ENCODE measurements at places on chromosomes 13 and 19.
A peak's percentile ranks its signal among the peaks of the same experiment; 100 is the strongest.

DNA sequence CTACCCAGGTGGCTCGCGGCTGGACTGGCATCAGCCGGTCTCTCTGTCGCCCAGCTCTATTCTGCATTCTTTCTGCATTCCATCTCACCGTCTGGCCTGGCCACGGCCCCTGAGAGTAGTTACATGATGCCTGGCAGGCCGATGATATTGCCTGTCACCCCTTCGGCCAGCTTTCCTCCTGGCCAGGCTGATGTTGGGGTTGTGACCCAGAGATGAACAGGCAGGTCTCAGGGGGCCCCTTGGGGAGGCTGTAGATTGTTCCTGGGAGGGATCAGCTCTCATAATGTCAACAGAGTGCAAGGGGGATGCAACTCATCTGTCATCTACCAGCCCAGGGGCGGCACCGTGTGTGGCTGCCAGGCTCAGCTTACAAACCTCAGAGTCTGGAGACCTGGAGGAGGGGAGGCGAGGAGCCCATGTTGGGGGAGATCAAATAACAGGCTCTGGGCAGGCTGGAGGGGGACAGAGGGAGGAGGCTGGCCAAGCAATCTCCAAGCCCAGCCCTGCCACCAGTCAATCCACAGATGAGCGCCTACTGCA, 13.6 kb upstream of the FBXO17 start:
- DNase-seq = peak; percentile 71

DNA sequence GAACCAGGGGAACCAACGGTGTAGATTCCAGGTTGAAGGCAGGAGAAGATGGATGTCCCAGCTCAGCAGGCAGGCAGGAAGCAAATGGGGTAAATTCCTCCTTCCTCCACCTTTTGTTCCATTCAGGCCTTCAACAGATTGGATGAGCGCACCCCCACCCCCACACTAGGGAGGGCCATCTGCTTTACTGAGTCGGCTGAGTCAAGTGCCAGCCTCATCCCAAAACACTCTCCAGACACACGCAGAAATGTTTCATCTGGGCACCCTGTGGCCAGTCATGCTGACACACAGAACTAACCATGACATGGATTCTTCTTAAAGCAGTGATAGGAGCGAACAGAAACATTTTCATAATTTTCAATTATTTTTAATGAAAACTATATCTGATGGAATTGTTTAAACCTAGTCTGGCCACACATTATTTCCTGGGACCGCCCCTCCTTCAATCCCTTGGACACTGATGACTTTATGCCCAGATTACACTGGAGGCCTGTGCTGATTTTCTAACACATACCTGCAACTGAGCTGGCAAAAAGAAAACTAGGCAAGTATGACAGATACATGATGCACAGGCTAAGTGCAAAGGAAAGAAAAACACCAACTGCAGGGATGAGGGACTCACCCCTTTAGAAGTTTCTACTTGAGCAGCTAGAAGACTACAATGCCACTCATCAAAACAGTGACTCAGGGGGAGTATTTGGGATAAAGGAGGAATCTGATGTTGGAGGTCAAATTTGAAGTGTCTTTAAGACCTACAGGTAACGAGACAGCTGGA, 154.2 kb downstream of the TNFRSF19 start:
- no peak for DNase-seq

DNA sequence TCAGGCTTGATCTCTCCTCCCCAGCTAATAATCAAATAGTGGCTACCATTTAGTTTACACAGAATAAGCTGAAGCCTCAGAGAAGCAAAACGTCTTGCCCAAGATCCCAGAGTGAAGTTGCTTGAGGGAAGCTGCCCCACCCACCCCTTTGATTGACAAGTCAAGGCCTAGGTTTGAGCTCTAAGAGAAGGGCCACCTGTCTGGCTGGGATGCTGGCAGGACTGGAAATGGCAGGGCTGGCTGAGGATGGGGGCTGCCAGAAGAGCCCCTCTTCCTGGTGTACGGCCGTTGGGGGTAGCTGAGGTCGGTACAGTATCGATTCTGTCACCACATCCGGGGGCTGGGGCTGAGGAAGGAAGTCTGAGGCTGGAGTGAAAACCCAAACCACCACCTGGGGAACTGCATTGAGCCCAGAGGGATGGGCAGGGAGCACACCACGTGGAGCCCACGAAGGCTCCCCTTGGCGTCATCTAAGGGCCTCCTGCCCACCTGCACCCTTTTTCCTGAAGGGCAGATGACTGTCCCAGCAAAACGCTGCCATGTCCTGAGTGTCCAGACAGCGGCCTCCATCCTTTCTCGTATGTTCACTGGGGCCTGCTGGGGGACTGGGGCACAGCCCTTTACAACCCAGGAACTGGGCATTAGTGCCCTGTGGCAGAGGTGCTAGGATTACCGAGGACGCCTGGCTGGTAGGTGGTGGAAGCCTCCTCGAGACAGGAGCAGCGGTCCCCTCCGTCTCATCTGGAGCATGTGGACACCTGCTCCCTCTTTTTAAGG, 1.4 kb upstream of the PRKD2 start:
- peak; percentile 2 for DNase-seq

DNA sequence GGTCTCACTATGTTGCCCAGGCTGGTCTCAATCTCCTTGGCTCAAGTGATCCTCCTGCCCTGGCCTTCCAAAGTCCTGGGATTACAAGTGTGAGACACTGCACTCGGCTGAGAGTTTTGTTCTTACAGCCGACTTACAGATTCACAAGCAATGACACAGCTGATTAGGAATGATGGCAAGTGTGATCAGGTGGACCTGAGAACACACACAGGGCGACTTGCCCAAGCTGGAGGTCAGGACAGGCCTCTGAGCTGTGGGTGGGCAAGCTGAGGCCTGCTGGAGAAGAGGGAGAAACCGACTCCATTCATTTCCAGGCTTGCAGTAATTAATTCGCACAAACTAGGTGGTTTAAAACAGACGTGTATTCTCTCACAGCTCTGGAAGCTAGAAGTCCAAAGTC, 8.1 kb upstream of the ATG4D start:
- no peak for DNase-seq

DNA sequence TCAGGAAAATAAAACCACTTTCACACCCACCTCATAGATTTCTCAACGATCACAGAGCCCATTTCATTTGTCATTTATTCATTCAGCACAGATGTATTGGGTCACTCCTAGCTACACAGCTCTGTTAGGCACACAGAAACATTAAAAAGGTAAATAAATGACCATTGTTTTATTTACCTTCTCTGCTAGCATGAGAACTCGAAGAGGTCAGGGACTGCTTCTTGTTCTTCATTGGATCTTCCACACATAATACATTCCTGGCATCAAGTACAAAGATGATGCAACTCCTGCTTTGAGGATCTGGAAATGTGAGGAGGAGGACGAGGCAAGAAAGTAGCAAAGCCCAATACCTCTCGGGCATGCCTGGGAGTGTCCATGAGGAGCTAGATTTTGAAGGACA, 168.1 kb downstream of the RBM26 start:
- DNase-seq = no peak

DNA sequence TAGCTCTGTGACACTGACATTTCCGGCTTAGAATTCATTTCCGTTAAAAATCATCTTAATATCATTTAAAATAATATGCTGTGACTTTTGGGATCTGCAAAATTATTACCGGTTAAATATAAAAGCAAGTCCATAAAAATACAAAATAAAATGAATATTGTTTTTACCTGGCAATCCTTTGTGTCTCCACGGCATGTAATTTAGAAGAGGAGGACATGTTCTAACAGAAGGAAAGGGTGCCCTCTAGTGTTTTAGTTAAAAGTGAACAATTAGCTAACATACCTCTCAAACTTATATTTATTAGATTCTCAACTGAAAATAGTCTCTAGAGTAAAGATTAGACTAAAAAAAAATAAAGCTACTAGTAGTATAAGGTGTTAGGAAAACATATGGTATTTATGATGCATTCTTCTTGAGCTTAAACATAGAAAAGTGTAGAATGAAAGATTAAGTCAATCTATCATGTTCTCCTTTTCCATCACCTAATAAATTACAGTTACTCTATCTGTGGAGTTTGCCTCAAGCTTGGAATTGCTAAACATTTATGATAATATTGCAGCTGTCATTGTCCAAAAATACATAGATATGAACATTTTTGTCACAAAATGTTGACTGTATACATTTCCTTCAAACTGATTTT, 676.7 kb upstream of the SPRY2 start:
- DNase-seq = peak; percentile 4

DNA sequence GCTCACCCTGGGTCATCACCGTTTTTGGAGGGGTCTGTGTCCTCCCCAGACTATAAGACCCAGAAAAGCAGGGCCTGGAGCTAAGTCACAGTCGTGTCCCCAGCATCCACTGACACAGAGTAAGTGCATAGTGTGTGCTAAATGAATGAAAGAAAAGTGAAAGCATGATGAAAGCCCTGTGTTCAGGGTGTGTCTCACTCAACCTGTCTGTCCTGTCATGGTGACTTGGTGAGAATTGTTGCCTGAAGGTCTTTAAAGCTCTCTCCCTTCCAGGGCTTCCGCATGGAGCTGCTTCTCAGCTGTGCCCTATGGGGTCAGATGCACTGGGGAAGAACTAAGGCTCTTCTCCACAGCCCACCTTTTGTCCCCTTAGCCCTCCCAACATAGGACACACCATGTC, 20.5 kb upstream of the IGFL1 start:
- DNase-seq = no peak

DNA sequence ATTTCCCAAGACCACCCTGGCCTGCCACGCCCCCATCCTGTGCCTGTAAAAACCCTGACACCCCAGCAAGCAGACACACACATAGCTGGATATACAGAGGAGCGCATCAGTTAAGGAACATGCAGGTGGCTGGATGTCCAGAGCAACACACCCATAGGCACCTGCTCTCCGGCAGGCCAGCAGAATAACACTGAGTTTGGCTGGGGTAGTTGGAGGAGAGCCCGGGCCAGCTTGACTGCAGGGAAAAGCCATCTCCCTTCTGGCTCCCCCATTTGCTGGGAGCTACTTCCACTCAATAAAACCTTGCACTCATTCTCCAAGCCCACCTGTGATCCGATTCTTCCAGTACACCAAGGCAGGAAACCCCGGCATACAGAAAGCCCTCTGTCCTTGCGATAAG, 8.9 kb downstream of the RASL11A start:
- no peak for DNase-seq

GRCh38 chr13:99689955-99690354, 188.7 kb downstream of the TM9SF2 start:
- DNase-seq = no peak

DNA sequence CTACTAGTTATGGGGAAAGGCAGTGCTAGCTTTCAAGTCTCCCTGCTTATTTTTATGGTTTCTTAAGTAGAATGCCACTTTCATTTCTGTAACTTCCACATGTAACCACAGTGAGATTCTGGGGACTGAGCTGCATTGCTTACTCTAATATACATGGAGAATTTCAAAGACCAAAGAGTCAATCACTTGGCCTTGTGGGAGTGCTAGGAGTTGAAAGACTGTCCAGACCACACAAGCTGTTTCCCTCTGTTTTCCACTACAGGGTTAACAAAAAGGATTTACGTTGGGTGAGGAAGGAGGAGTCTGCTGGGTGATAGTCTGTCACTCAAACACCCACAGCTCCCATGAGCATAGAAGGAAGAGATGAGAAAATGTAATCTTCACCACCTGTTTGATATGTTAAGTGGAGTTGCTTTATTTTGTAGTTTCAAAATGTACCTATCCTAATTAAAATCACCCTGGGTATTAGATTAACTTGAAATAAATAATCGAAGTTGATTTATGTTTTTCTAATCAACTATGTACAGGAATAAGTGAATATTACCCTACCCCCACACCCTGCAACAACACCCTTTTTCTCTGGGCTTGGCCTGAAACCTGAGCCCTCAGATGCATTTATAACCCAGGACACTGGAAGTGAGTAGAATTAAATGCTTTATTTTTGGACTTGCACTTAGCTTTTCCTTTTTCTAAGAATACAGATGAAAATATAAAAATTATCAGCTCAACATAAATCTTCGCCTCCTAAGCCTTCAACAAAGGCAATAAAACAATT, 225.8 kb upstream of the SLC10A2 start:
- DNase-seq = no peak

DNA sequence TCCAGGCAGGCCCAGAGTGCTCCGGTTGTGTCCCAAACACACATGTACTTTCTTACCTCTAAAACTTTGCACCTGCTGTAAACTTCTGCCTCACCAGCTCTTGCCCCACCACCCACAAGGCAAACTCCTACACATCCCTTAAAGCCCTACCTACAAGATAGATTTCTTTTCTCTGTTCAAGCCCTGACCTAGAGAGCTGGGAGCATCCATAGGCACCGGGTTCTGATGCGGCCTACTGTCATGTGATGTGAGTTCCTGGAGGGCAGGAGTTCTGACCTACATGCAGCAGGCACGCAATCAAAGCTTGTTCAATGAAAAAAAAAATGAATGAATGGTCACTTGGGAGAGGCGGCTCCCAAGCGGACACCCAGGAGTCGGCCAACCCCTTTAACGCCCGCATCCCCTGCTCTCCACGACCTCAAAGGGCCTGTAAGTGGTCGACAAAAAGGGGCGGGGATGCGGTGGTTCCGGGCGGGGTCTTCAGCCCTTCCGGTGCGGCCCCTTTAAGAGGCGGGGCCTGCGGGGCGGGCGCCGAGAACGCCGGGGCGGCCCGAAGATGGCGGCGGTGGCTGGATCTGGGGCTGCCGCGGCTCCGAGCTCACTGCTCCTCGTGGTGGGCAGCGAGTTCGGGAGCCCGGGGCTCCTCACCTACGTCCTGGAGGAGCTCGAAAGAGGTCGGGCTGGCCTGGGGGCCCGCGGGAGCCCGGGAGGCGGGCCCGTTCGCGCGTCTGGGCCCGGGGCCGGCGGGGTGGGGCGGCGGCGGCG, at the start of gene MAP1S:
TSS of gene MAP1S (plus strand) at position 534 of the 765 bp plus-strand sequence. CDS start at position 557, 23 bp downstream.
- peak; percentile 59 for DNase-seq

DNA sequence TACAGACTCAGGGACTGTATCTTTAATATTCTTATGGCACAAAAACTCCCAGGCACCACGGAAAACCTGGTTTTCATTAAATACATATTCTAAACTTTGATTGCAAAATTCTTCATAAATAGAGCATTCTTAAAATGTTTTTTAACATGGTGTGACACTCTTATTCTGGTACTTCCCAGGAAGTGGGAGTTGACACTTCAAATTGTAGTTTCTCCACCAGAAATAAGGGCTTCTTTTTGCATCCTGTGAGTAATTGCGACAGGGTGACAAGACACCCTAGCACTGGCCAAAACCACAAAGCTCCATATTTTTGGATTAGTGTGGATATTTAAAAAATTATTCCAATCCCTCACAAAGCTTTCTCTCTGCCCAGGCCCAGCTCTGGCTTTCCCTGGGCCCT, 43.6 kb upstream of the MTIF3 start:
- DNase-seq = no peak

- DNase-seq = peak; percentile 64
These were observed 222.4 kb downstream of the NBEA start for GRCh38 chr13:35164324-35164932.

DNA sequence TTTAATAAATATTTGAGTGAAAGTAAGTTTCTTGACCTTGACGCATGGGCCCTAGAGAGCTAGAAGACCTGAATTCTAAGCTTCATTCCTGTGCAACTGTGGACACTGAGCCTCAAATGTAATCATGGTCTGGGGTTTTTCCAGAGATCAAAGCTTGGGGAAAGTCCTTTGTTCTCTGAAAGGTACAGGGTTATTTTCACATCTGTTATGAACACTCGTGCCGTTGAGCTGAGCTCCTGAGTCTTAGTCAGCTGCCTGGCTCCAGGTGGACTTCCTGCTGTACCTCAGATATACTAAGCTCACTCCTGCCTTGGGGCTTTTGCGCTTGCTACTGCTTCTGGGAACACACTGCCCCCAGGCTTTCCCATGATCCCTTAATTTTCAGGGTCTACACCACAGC, 7.5 kb upstream of the ZBTB32 start:
- no peak for DNase-seq
